ENCODE measurements at places on chromosomes 5 and 9. TPM values are rescaled to one million over a fixed set of nuclear protein-coding genes. Genes with fewer than 3 reads are reported as not detected.

DNA sequence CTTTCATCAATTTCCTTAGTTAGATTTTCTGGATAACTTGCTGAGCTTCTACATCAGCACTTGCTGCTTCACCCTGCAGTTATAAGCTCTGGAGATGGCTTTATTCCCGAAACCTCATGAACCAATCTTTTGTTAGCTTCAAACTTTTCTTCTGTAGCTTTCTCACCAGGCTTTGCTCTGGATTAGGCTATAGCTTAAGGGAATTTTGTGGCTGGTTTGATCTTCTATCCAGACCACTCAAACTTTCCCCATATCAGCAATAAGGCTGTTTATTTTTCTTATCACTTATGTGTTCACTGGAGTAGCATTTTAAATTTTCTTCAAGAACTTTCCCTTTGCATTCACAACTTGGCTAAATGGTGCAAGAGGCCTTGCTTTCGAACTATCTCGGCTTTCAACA is 1173.5 kb upstream of the NUDT12 start:
- DNase-seq = no peak

- no peak for DNase-seq
Measured at GRCh38 chr5:119288379-119289033, 67.3 kb upstream of the TNFAIP8 start.

PCDHGA9 gene
- 0.24 TPM for polyA plus RNA-seq

GRCh38 chr9:80873861-80874260 is 815.5 kb downstream of the TLE1 start:
- no peak for DNase-seq

INSL6 gene
- not detected for polyA plus RNA-seq

- no peak for DNase-seq
Measured at GRCh38 chr9:7147121-7148090, 389.6 kb downstream of the KDM4C start.

GRCh38 chr9:37752642-37753488 is 740 bp upstream of the TRMT10B start:
- DNase-seq = no peak

DNA sequence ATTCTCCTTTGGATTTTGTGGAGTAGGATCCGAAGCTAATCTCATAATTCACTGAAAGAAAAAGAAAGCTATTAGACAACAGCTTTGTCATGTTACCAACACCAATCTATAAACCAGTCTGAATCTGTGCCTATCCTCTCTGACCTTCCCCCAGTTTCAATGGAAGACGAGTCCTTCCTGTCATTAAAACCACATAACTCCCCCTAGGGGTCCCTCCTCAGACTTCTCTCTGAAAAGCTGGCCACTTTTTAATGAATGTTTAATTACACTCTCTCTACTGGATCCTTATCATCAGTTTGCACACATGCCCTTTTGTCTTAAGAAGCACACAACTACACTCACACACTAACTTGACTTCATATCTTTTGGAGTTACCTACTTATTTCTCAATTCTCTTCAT is 98.0 kb upstream of the TSLP start:
- DNase-seq = no peak

GRCh38 chr5:43036409-43036808 is 3.7 kb downstream of the ANXA2R start:
- no peak for DNase-seq

PRDM9 gene
- polyA plus RNA-seq = not detected

DNA sequence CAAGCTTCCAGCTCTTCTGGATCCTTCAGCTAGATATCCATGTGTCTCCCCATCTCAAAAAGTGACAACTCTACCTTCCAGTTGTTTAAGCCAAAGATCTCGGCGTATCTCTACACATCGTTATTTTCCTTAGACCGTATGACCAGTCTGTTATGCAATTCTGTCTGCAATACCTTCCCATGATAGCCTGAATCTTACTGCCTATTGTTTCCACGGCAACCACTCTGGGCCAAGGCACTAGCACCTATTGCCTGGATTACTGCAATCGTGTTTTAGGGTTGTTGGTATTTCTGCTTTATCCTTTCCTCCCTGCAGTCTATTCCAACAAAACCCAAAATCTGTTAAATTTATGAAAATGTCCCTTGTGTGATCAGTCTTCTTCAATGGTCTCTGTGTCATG is 448.4 kb downstream of the MTRR start:
- DNase-seq = no peak

DNA sequence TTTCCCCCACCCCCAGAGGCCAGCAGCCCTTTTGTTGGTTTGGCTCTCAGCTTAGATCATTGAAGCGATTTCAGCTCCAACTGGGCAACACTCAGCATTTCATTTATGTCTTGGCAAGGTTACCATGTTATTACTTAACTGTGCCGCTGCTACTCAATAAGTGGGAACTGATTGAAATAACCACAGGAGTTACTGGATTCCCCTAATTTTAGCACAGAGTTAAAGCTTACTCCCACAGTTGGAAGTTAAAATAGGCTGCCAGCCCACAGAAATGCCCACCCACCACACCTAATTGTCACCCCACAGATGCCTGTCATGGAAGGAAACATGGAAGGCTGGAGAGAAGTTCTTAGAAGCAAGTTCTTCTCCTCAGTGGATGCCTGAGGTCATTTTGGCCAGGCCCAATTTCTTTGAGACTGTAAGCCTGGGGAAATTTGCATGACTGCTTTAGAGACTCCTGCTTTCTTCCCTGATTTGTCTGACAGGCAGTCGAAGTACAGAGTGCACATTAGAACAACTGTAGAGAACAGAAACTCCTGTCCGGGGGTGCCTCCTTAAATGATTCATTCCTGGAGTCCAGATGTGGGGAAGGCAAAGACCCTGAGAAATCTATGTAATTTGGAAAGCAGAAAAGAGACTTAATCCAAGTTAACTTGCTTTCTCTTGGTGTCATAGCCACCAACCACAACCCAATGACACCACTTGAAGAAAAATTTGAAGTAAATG is 370.0 kb downstream of the ZSWIM6 start:
- DNase-seq = no peak

GRCh38 chr9:106922026-106922425 is 59.1 kb downstream of the ZNF462 start:
- no peak for DNase-seq

COL15A1 gene
- not detected for polyA plus RNA-seq

DNA sequence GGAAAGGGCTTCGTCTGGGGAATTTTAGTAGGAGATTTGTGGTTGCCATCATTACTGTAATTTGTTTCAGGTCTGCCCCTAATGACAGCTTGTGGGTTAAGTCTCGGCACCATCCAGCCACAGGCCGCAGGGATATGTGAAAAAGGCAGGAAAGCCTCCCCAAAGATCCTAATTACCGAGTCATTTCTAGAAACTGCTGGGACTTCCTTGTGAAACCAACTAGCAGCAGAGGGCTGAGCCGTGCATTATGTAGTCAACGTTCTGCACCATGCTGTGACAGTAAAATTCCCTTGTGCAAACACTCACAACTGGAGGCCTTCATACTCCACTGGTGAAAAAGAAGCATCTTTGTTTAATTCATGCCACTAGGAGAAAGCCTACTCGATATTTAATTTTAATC is 230.3 kb downstream of the MPDZ start:
- DNase-seq = no peak

GRCh38 chr9:92360083-92360482 is 34.3 kb downstream of the CENPP start:
- DNase-seq = no peak

GRCh38 chr5:180095545-180095944 is 24.0 kb upstream of the RNF130 start:
- DNase-seq = no peak

DNA sequence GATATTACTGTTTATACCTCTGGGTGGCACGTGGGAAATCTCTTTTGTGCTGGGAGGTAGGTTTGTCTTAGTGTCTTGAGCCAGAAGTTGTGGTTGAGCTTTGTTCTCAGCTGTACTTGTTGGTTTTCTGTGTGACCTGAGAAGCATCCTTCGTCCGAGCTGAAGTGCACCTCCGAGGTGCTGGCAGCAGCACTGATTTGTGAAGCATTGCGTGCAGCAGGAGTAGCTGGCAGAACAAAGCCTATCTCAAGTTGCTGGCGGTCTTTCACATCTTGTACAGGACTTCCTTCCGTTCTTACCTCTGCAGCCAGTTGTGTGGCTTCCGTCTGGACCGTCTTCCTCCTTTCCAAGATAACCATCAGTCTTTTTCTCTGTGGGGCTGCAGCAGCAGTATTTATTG is 4.3 kb downstream of the PRRC2B start:
- no peak for DNase-seq

- no peak for DNase-seq
Measured at GRCh38 chr9:86402591-86402990, 48.4 kb upstream of the TUT7 start.

DNA sequence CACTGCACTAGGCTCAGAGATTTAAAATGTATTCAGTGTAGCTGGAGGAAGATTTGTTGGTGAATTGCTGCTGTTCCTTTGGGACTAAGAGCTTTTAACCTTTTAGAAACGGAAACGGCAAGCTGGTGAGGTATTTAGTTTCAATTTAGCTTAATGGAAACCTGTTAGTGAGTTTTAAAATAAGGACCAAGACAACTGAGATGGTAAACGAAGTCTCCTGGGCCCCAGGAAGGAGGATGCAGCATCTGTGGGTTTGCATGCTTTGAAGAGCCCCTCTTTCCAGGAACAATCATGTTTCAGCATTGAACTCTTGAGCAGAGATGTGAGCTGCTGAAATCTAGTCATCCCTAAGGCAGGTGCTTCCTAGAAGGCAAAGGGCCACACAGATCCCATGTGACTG is 16.5 kb downstream of the DNAI1 start:
- no peak for DNase-seq

ANKRD33B gene
- polyA plus RNA-seq = 1.9 TPM

GRCh38 chr5:169112016-169112415 is 188.9 kb downstream of the SLIT3 start:
- no peak for DNase-seq

DNA sequence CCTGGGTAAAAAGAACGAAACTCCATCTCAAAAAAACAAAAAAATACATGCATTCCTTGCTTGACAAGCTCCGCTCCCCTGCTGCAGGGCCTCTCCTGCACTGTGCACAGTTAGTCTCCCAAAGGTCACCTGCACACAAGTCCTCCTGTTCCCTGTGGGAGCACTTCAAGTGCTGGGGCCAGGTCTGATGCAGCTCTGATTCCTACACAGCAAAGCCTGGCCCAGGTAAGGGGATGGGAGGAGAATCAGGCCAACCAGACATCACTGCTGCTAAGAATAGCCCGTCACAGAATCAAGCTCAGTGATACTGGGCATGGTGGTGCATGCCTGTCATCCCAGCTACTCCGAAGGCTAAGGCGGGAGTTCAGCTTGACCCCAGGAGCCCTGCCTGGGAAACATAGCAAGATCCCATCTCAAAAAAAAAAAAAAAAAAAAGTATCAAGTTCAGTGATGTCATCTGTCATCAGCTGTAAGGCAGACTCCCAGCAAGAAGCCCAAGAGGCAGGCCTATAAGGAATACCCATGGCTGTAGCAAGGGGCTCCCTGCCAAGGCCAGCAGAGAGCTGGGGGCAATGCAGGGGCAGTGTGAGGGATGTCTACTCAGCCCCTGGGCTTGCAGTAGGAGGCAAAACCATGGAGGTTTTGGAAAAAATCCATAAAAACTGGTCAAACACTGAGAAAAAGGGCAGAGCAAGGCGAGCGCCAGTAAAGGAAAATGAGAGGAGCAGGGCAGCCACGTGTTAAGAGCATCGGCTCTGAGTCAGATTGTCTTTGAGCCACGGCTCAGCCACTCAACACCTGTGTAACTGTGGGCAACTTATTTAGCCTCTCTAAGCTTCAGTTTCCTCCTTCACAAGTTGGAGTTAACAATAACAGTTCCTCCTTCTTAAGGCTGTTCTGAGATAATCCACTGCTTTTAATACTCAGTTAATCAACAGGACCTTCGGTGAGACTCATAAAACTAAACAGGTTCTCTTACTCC is 3.2 kb downstream of the TPM2 start:
- DNase-seq = no peak

DNA sequence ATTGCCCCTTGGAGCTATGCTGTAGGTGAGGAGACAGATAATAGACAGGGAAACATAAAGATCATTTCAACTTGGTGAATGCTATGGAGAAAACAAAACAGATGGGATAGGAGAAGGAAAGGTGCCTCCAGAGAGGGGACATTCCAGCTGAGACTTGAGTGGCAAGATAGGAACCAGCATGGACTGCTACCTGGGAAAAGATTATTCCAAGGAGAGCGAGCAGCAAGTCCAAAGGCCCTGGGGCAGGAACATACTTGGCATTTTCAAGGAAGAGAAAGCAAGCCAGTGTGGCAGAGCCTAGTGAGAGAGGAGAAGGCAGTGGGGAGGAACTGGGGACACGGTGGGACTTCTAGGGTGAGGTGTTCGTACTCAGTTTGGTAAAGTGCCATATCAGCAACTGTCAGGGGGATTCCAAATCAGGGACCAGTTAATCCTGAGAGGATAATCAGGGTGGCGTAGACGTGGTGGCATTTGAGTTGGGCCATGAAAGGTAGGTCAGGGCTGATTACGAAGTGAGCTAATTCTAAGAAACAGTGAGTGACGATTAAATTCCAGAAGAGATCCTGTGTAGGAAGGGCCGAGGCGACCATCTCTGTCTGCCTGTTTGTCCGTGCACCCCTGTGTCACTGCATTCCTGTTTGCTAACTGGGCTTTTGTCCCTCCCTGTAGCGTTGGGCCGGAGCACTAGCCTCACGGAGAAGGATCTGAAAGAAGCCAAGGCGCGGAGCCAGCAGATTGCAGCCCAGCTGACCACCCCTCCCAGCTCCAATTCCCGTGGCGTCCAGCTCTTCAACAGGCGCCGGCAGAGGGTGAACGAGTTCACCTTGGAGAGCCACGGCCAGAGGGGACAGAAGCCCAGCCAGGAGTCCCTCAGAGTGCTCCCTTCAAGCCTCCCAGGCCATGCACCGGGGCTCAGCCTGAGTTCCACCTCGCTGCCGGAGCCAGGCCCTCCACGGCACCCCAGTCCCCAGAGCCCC is 7.1 kb downstream of the SYNPO start:
- no peak for DNase-seq

MCIDAS gene
- polyA plus RNA-seq = not detected

LIX1 gene
- polyA plus RNA-seq = not detected

ORM2 gene
- polyA plus RNA-seq = not detected

GRCh38 chr9:78289474-78289873 is 7.5 kb upstream of the PSAT1 start:
- DNase-seq = no peak

- no peak for DNase-seq
Measured at GRCh38 chr9:23321049-23321448, 505.0 kb downstream of the ELAVL2 start.

FOXD4L4 gene
- 0.03 TPM for polyA plus RNA-seq

DNA sequence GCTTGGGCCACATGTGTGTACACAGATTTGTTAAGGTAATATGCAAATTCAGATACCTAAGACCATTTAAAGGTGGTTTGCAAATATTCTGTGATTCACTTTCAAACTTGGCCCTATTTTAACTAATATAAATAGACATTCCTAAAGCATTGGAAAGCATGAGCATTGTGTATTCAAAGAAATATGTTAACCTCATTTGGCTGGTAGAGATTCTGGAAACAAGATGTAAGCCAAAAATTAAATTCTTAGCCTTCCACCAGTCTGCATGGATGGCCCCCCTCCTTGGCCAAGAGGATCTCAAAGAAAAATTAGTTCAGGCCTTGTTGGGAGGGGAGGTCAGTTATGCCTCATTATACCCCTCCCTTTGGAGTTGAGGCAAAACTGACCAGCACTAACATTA is 38.7 kb upstream of the C6 start:
- DNase-seq = no peak

GRCh38 chr9:35666549-35666948 is 1.6 kb upstream of the ARHGEF39 start:
- no peak for DNase-seq

All from keratinocyte (primary cell).